ENCODE measurements at places on chromosomes 2 and 18. TPM values are rescaled to one million over a fixed set of nuclear protein-coding genes. Genes with fewer than 3 reads are reported as not detected.

IMMT gene
- total RNA-seq = 114 TPM

SLC19A3 gene
- not detected for total RNA-seq

SGPP2 gene
- total RNA-seq = not detected

RAX gene
- not detected for total RNA-seq

IL18R1 gene
- 4.0 TPM for total RNA-seq

ING5 gene
- total RNA-seq = 24.5 TPM

OTOS gene
- not detected for total RNA-seq

ANKRD30B gene
- not detected for total RNA-seq

UGT1A4 gene
- total RNA-seq = not detected

BMPR2 gene
- total RNA-seq = 113 TPM

LYG1 gene
- 0.35 TPM for total RNA-seq

REG3A gene
- not detected for total RNA-seq

STEAP3 gene
- 17.4 TPM for total RNA-seq

RIT2 gene
- total RNA-seq = not detected
